Brain (organoid and tissue), 16 donors: ENCODE measurements at places on chromosomes 2 and 18. TPM values are rescaled to one million over a fixed set of nuclear protein-coding genes. Genes with fewer than 3 reads are reported as not detected.

DNA sequence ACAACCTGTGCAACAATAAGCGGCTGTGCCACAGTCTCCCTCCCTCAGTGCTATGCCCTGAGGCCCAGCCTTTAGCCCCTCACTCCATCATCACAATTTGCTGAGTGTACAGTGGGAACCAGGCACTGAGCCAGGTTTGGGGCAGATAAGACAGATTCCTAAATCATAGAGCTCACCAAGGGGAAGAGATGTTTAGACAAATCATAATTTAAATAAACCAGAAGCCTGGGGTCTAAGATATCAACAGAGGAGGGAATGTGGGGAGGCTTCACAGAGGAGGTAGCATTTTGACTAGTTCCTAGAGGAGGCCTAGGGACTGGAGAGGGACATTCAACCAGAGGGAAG lies 139.3 kb upstream of the EPAS1 start:
- DNase-seq, result no peak

GRCh38 chr2:128685841-128686496 lies 367.3 kb upstream of the HS6ST1 start:
- no peak for DNase-seq

GRCh38 chr2:195613922-195614321 lies 43.1 kb upstream of the SLC39A10 start:
- DNase-seq, result no peak

GRCh38 chr18:27600245-27600644 lies 415.1 kb upstream of the CHST9 start:
- DNase-seq, result no peak

- no peak for DNase-seq
Observed at GRCh38 chr2:175017618-175018414, 12.6 kb upstream of the CHN1 start.

DNA sequence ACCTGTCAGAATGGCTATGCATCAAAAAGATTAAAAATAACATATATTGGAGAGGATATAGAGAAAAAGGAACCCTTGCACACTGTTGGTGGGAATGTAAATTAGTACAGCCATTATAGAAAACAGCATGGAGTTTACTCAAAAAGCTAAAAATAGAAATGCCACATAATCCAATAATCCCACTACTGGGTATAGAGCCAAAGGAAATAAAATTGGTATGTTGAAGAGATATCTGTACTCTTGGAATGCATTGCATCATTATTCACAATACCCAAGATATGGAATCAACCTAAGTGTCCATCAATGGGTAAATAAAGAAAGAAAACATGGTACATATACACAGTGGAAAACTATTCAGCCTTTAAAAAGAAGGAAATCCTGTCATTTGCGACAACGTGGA lies 77.2 kb downstream of the C1D start:
- DNase-seq, result no peak

GRCh38 chr2:136086253-136087016 lies 31.5 kb downstream of the CXCR4 start:
- no peak for DNase-seq

DNA sequence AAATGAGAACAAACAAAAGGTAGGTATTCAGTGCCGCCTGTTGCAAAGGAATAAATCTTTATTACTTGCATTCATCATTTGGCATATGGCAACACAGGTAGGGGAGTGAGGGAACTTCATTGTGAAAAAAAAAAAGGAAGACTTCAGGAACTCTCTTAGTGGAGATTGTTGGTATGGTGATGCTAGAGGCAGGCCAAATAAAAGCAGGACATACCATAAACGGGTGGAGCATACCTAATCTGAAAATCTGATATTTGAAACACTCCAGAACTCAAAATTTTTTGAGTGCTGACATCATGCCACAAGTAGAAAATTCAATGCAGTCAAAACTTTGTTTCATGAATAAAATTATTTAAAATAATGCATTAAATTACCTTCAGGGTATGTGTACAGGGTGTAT lies 425.8 kb upstream of the SYT4 start:
- no peak for DNase-seq

DNA sequence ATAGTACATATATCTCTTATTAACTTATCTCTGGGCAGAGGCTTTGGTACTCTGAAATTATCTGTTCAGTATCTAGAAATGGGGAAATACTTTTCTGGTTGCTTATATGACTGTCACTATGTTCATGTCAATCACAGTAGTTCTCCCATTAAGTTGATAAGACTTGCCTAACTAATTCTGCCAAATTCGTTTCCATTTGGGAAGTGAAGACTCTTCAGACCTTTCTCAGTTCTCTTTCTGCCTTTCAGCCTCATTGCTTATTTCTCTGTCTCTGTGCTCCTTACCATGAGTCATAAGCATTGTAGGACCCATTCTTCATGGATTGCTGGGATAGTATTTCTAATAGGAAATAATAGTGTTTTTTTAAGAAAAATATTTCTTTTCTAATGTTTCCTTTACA lies 113.5 kb downstream of the PHLPP1 start:
- DNase-seq, result no peak

GRCh38 chr2:246489-247144 lies 17.2 kb downstream of the SH3YL1 start:
- peak; percentile 68 for DNase-seq

The AKAIN1 gene
- not detected for polyA plus RNA-seq

The CDCA7 gene
- polyA plus RNA-seq, result 25.0 TPM

The ANKRD30BL gene
- not detected for polyA plus RNA-seq

The MDH1B gene
- 3.3 TPM for polyA plus RNA-seq

The PROC gene
- polyA plus RNA-seq, result 0.59 TPM

The STPG4 gene
- polyA plus RNA-seq, result not detected

The SH3YL1 gene
- polyA plus RNA-seq, result 12.4 TPM

The GKN2 gene
- not detected for polyA plus RNA-seq

The RBMS1 gene
- 10.0 TPM for polyA plus RNA-seq

The CTAGE1 gene
- polyA plus RNA-seq, result not detected

The GALNT5 gene
- polyA plus RNA-seq, result not detected
